ENCODE measurements at places on chromosomes 5 and 9.

DNA sequence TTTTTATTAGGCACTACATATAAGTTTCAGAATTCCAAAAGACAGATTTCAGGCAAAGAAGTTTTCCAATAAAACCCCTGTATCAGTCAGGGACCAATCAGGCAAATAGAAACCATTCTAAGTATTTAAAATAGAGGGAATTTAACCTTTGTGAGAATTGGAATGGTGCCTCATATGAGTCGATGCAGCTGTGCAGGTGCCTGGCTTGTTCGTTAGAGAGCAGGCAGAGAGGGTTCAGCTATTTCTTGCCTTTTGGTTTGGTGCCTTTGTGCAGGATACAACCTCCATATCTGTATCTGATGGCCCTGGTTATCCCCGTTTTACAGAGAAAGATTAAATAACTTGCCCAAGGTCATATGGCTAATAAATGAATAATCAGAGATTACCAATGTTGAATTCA, 6.0 kb upstream of the DDX4 start:
- DNase-seq, result no peak

DNA sequence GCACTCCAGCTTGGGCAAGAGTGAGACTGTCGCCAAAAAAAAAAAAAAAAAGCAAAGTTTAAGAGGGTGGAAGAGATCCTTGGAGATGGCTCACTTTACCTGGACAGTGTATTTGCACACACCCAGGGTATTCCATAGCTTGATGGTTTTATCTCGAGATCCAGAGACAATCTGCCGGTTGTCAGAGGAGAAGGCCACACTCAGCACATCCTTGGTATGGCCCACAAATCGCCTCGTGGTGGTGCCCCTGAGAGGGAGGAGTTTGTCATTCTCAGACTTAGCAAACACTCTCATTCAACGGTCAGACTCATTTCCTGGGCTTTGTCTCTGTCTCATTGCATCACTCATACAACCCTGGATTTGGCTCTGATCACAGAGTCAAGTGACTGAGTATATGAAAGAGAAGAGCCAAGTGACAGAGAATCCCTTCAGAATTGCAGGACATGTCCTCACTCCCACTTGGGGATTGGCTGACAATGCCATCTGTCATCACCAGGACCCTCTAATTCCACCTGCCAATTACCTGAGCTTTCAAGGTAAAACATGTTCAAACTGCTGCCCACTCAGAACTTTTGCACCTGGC, 2.2 kb downstream of the RACK1 start:
- DNase-seq, result no peak

DNA sequence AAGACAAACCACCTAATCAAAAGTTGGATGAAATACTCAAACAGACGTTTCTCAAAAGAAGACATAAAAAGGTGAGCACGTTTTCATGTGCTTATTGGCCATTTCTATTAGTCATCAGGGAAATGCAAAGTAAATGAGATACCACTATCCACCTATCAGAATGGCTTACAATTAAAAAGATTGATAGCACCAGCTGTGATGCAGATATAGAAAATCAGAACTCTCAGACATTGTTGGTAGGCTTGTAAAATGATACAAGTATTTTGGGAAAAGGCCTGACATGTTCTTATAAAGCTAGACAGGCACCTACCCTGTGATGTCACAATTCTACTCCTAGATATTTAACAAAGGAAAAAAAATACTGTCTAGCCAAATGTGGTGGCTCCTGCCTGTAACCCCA, 44.0 kb upstream of the SLC30A5 start:
- no peak for DNase-seq

GRCh38 chr5:144017119-144017518, 153.3 kb downstream of the YIPF5 start:
- DNase-seq, result no peak

DNA sequence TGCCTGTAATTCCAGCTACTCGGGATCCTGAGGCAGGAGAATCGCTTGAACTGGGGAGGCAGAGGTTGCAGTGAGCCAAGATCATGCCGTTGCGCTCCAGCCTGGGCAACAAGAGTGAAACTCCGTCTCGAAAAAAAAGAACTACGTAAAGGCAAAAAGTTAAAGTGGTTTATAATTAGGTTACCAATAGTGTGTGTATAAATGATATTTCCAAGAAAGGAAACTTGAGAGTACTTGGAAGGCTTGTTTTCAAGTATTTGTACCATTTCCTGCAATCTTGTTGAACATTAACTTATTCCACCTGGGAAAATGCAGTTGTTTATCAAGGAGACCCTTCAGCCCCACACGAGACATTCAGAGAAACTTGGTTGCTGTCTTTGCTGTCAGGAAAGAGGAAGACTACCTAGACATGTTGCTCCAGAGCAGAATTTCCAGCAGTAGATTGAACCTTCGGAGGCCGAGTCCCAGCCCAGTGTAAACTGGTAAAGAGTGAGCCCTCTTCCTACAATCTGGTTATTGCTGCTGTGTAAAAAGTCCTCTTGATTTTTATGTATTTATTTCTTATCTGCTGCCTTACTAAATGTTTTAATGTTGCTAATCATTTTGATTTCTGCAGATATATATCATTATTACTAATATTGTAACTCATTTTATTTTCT, 30.1 kb downstream of the STXBP1 start:
- DNase-seq, result no peak

DNA sequence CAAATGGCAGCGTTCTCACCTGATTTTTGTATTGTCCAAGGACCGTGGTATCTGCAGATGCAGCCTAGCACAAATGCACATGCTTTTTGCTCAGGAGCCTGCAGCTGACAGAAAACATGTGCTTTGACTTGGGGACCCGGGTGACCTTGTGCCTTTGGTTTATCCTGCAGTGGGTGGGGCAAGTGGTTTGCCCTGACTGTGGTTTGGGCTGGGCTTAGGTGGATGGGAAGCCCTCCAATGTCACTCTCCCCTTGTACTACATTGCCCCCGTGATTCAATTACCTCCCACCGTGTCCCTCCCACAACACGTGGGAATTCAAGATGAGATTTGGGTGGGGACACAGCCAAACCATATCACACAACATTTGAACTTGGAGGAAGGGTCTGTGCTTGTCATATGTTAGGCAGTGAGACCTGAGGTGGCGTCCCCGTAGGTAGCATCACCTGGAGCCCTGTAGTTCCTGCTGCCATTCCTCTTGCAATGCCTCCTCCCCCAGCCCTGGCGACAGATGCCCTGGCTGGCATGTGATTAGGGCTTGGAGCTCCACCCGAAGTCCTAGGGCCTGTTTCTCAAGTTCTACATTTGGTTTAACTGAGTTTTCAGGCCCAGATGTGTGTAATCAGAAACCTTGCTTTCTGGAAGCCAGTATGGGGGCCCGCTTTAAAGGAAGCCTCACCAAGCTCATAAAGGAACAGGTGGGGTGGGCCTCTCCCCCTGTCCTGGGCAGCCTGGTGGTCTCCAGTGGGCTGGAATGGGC, 2.1 kb downstream of the ANKRD33B start:
- no peak for DNase-seq

- no peak for DNase-seq
Measured at GRCh38 chr5:178423901-178424809, 166.0 kb downstream of the COL23A1 start.

DNA sequence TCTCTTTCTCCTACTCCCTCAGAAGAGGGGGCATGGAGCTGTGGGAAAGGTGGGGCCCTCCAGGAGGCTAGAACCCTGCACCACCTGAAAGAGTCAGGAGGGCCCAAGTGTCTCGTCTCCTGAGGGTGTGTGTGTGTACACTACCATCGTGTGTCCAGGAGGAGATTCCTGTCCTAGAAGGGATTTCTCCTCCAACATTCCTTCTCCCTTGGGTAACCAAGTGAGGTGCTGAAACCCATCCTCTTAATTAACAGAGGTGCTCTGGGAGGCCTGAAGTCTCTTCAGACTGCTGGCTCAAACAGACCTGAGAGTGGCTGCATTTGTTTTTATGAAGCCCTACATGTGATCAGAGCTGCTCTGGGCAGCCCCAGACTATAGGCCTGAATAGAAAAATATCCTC, 61.1 kb upstream of the FAM169A start:
- no peak for DNase-seq

DNA sequence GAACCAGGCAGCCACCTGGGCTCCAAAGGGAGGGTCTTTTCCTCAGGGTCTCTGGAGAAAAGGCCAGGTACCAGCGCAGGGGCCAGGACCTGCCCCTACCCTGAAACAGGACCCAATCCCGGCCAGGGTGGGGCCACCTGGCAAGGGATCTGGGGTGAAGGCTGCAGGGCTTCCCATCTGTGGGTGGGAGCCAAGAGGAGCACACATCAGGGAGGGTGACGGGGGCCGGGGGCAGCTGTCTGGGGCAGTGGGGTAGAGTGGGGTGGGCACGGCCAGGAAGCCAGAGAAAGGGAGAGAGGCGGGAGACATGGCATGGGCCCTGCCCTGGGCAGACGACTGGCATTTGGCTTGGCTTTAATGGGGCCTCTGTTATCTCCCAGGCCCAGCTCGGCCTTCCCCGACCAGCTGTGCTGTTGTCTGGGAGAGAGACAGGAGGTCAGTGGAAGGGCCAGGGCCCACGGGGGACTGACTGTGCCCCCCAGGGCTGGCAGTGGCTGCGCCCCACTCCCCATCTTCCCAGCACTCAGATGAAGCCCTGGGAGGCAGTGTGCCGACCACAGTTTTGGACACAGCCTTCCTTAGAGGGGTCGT, 57.2 kb upstream of the RNF130 start:
- no peak for DNase-seq

- no peak for DNase-seq
Measured at GRCh38 chr5:54136516-54137440, 173.6 kb downstream of the ARL15 start.

- DNase-seq, result no peak
Measured at GRCh38 chr9:15469406-15469805, 41.4 kb downstream of the PSIP1 start.

DNA sequence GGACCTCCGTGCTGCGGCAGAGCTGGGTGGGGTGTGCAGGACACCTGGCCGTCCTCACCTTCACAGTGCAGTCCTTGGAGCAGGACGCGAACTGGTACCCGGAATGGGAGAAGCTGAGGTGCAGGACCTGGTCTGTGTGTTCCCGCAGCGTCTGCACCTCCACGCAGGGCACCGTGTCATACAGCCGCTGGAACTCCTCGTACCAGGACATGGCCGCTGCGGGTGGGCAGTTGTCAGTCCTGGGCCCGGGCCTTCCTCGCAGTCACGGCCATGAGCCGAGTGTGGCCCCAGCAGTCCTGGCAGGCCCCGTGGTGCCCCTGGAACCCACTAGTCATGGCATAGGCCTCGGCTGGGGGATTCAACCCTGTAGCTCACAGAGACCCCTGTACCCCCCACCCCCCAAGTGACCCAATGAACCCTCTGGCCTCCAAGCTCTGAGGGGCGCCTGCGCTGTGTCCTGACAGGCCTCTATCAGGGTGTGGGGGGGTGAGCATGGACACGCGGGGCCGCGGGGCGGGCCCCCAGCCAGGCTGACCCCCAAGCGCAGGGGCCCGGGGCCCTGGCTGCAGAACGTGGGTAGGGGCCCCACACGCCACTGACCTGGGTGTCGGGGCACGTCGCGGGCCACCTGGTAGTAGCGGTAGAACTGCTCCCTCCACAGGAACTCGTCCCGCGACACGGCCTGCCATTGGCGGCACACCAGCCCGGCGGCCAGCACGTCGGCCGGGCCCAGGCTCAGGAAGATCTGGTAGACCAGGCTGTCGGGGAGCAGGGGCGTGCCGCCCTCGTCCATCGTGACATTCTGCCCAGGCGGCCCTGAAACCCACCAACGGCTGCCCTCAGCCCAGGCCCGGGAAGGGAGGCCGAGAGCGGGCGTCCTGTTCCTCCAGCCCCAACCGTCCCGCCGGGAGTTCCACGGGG, 987 bp downstream of the FBXW5 start:
- DNase-seq, result no peak

GRCh38 chr5:164868761-164869160, 1363.3 kb downstream of the MAT2B start:
- no peak for DNase-seq

DNA sequence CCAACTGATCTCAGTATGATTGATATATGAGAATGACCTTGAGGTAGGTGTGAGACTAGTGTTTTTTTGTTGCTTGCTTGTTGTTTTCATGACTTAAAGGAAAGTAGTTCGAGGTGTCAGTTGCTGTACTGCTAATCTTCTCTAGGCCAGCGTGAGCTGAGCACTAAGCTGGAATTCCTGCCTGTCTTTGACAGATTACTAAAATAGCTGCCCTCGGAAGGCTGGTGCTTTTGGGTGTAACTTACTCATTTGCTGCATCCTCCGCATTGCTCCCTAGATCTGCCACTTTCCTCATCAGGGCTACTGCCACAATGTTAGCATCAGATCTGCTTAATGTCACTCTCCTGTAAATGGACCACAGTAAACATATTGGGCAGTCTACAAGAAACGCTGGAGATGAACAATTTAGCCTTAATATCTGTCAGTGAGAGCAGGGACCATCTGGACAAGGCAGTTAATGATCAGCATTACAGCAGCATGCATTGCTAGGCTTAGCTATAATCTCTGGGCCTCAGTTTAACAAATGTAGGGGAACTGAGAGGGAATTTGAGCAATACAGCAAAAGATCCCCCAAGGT, 106.6 kb upstream of the CDH6 start:
- DNase-seq, result no peak

- DNase-seq, result no peak
Measured at GRCh38 chr5:111748304-111748763, 8.7 kb downstream of the NREP start.

- no peak for DNase-seq
Measured at GRCh38 chr9:3498691-3499090, 27.1 kb downstream of the RFX3 start.

DNA sequence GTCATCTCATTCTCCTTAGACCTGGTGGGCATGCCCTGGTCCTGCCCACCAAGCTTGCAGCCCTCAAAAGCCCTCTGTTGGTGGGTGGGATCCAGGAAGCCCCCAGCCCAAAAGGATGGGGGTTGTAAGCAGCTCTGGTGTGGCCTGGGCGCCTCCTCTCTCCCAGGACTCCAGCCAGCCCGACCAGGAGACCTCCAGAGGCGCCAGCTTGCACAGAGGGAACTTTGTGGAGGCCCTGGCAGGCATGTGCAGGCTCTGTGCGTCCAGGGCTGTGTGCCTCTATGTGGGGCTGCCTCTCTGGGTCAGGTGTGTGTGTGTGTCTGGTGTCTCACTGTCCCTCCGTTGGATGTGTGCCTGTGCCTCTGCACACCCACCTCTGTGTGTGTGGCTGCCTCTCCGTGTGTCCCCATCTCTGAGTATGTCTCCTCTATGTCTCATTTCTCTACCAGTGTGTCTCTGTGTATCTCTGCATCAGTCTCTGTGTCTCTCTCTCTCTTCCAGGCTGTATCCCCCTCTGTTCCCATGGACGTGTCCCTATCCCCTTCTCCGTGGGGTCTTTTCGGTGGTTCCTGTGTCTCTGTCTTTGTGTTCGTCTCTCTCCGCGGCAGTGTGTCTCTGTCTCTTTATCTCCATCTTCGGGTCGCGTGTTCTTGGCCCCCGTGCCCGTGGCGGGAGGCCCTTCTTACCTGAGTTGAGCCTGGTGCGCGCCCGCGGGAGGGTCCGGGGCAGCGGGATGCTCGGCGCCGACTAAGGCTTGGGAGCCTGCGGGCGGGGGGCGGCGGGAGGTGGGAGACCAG, 501 bp downstream of the ENHO start:
- DNase-seq, result no peak

DNA sequence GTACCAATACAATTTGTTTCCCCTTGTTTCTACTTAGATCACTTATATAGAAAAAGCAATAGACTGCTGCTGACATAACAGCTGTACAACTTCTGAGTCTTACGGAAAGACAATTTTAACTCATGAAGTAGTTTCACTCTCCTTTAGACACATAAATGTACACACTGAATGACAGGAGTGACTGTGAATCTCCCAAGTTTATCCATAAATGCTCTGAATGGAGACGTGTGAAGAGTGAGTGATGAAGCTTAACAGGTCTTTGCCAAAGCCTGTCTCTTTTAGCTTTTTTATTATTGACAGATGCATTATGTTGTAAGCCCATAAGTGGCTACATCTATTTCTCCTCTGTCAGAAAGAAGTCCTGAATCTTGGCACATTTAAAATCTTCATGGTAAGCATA, 265.9 kb downstream of the TRIM36 start:
- no peak for DNase-seq
